Anterior cingulate cortex (tissue), 58 donors: ENCODE measurements at places on chromosomes 1 and 21.
A peak's percentile ranks its signal among the peaks of the same experiment; 100 is the strongest.

GRCh38 chr21:33069994-33070743, at the start of gene OLIG1:
Gene OLIG1, plus strand, starts transcription at chr21:33070141. Its CDS starts 106 bp downstream, at chr21:33070247.
- DNase-seq: peak; percentile 77

DNA sequence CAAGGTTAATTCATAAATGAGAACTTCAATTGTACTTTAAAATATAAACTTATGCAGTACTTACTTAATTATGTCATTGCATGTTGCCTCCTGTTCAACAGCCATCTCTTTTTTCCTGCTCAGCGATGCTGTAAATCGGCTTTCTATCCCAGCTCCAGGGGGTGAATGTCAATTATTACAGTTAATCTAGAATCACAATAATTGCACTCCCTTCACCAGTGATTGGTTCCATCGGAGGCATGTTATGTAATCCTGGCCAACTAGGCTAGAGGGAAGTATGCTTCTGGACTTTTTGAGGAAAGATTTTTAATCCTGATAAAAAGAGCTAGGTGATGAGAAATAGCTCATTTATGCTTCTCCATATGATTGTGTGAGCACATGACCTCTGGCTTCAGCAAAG, 53.8 kb upstream of the SGIP1 start:
- no peak for DNase-seq

DNA sequence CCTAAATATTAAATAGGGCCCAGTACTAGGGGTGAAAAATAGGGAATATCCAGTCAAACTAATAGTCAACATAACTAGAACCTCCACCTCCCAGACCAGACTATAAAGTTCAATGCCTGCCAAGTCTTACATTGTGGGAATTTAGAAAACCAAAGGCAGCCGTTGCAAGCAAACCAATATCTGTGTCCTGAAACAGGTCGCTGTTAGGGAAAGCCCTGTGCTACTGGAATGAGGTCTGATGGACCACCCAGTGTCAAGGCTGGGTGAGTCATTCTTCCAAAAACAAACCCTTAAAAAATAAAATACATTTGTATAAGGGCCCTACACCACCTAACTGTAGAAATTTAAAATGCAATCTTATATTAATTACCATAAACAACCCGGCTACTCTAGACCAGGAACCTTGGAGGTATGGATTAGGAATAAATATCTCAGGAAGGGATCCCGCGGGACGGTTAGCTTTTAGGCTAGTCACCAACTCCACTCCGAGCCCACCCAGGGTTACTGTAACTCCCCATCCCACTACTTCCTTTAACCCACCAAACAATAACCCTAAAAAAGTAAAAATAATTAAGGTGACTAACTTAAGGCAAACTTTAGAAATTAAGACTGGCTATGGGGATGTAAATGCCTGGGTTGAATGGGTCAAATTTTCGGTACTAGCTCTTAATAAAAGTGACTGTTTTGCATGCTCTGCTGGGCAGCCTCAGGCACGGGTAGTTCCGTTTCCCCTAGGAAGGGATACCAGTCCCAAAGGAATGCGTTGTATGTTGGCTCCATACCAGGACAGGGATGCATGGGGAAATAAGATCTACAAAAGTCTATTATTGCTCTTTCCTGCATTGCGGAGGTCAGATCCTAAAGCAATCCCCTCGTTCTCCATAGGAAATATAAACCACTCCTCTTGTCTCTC, 65.4 kb upstream of the TLR5 start:
- no peak for DNase-seq

GRCh38 chr1:109822749-109823542, 59.2 kb upstream of the EPS8L3 start:
- DNase-seq: no peak

- DNase-seq: no peak
These were observed 79.2 kb downstream of the CD34 start for GRCh38 chr1:207831517-207832327.

DNA sequence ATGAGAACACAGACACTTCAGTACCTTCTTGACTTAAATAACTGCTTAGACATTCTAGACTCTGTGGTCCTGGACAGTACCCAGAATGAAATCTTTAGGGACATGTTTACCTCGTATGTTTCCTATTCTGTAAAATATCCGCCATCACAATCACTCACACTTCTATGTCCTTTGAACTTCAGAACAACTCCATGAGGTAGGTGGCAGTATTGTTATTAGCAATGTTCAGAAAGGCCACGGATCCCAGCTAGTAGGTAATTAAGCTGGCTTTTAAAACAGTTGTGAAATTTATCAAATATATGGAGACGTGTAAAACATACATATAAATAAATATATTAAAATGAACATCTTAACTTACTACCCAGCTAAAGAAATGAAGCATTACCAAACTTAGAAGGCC, 83.4 kb downstream of the CACHD1 start:
- DNase-seq: no peak

- DNase-seq: no peak
These were observed 108.2 kb upstream of the TMPRSS2 start for GRCh38 chr21:41616031-41616591.

DNA sequence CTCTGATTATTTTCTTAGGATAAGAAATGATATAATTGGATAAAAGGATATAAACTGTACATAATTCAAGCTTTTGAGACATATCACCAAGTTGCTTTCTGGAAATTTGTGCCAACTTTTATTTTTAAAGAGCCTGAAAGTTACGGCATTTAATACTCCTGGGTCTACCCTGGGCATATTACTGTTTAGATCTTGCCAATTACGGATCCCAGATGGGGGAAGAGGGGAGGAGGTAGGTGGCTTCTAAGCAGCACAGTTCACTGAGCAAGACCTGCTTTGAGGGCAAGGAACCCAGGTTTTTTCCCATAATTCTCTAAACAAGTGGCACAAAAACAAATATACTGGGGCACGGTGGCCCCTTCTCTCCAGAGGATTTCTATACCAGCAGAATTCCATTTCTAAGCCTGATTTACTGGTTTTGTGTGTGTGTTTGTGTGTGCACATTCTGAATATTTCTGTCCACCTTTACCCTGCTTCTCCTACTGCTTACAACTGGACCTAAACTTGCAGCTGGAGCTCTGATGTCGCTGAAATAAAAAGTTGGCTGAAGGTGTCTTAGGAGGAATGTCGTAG, 76.7 kb downstream of the LAMC2 start:
- DNase-seq: no peak

DNA sequence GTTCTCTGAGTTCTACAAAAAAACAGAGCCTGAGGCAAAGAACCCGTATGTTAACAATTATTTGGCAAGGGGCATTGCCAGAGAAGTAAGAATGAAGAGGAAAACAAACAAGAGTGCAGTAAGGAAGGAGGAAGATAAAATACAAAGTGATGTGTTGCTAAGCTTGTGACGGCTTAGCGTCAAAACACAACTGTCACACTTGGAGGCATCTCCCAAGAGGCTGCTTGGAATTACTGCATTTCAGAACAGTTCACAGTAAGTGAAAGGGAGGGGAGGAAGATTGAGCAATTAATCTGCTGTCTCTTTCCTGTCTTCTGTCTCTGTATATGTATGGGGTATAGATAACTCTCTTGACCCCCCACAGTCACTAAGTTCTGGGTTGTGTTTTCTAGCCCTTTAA, 1017.0 kb upstream of the TMPRSS15 start:
- no peak for DNase-seq

- no peak for DNase-seq
These were observed 20.9 kb upstream of the TACSTD2 start for GRCh38 chr1:58597996-58598395.

- no peak for DNase-seq
These were observed 601.0 kb downstream of the NUF2 start for GRCh38 chr1:163922743-163923201.

GRCh38 chr1:200802865-200803512, 64.3 kb downstream of the CAMSAP2 start:
- peak; percentile 70 for DNase-seq

- no peak for DNase-seq
These were observed 45.0 kb downstream of the APP start for GRCh38 chr21:26125433-26126167.

- no peak for DNase-seq
These were observed 133.0 kb upstream of the SPAG17 start for GRCh38 chr1:118317842-118318614.

GRCh38 chr1:119069682-119070081, 70.8 kb downstream of the WARS2 start:
- no peak for DNase-seq

- DNase-seq: no peak
These were observed 11.5 kb downstream of the SLC44A3 start for GRCh38 chr1:94831641-94832040.

DNA sequence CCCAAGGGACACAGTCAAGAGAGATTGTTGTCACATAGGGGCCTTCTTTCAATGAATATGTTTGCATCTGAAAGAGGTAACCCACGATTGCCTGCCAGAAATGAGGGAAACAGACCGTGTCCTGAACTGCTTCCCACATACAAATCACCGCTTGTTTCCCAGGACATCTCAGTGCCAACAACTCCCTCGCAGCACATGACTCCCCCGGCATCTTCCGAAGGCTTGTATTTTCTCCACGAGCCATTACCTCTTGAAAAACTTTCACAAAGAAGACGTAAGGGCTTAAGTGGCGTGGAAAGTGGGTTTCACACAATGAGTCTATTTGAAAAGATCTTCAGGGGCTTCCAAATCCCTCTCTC, 31.6 kb upstream of the PDE9A start:
- no peak for DNase-seq

DNA sequence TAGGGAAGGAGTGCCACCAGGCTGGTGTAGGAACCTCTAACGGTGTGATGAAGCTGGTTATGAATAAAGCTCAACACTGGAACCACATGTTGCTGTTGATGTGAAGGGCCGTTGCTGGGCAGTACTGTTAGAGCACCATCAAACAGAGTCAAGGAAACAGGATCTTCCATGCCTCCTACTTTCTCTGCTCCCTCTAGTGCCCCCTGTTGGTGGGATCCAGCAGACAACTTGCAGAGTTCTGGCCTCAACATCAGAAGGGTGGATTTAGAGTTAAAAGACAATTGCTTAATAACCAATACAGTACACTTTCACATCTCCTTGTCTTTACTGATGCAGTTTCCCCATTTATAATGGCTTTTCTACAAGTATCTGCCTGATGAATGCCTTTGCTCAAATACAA, 336.4 kb downstream of the NTNG1 start:
- DNase-seq: no peak

DNA sequence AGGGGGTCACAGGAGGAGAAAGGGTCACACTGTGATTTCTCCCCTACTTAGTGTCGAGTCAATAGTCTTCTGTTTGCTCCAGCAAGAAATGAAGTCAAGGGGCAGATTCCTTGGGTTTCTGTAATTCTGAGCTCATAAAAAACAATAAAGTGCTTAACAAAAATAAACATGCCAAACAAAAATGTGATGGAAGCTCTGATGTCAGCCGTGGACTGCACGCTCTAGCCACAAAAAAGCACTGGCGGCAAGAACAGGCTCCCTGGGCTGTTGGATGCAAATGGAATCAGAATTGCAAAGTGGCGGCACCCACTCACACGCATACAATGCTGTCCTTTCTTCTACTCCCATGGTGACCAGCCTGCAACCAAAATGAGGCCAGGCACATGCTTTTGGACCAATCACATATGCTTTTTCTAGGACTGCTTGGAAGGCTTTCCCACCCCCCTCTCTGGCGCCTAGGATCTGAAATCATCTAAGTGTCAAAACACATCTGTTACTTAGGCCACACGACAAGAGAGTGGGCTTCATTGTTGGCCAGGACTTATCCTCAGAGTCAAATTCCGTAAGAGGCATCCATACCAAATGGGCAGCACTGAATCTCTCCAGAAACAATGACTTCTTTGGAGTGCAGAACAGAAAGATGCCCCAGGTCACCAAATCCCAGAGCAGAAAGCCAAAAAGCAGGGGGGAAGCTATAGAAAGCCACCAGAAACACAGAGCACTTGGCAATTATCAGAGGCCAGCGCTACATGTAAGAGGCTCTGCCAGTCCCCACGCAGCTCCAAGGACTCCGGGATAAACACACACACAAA, 9.2 kb downstream of the C1orf198 start:
- peak; percentile 72 for DNase-seq

- no peak for DNase-seq
These were observed 89.9 kb downstream of the HMCN1 start for GRCh38 chr1:185824106-185824505.

DNA sequence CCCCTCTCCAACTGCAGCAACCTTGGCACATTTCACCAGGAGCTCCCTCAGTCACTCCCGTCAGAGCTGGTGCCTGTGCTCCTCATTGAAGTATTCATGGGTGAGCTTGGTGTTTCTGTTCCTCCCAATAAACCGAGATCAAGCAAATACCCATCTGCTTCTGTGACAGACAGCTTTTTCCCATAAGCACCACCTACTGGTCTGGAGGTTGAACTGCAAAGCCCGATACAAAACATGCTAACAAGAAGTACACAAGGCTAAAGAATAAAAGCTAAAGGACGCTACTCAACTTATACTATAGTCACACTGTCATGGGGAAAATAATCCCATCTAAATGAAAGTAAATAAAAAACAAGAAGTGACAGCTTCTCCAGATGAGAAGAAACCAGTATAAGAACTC, 111.9 kb upstream of the C21orf91 start:
- DNase-seq: no peak

DNA sequence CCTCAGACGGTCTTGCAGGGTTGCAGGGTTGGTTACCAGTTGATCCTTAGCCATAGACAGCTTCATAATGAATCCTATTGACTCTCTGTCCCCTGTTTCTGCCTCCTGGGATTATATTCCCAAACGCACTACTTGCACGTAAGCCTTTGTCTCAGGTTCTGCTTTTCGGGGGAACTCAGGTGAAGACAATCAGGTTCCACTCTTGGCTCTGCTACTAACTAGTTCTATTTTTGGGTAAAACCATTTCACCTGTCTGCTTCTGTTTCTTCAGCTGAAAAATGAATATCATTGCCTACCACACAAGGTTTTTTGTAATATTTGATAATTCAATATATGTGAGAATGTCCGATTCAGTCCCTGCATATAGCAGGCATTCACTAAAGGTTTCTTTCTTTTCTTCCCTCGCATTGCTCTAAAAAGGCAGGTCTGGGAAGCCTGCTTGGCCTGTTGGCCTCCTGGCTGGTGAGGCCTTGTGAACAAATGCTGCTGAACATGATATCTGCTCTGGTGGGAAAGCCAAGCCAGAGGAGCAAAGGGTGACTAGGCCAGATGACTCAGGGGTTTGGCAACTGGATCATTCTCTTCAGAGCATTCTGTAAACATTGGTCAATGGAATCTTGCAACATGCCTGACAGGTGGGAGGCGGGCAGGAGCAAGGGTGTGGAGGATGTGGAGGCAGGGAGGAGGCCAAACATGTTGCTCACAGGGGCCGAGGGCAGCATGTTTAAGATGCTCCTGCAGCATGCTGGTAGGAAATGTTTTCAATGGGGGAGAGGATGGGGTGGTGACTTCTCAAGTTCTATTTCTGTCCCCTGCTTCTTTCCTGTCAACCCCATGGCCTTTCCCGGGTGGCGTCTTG, 23.8 kb downstream of the IER5 start:
- no peak for DNase-seq

DNA sequence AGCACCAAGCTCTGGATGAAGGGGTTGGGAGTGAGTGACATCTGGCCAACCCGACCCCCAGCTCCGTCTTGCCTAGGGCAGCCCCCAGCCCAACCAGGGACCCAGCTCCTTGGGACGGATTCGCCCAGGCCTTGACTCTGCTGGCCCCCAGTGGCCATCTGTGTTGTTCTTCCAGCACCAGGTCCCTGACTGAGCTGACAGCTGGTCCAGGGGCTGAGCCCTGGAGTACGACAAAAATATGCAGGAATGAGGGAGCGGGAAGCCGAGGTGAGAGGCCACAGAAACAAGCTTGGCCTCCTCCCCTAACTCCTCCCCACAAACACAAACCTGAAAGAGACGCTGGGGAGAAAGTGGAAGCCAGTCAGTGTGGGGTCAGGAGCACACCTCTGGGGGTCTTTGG, 55.0 kb upstream of the PAX7 start:
- DNase-seq: no peak

- peak; percentile 31 for DNase-seq
These were observed 28.3 kb upstream of the RAB3GAP2 start for GRCh38 chr1:220300442-220301121.

- no peak for DNase-seq
These were observed 25.6 kb downstream of the CD244 start for GRCh38 chr1:160836981-160837557.
